GM19239 (cell line): ENCODE measurements at places on chromosomes 3 and 15.

GRCh38 chr15:33778852-33779251 is 189.4 kb upstream of the CHRM5 start:
- no peak for DNase-seq

DNA sequence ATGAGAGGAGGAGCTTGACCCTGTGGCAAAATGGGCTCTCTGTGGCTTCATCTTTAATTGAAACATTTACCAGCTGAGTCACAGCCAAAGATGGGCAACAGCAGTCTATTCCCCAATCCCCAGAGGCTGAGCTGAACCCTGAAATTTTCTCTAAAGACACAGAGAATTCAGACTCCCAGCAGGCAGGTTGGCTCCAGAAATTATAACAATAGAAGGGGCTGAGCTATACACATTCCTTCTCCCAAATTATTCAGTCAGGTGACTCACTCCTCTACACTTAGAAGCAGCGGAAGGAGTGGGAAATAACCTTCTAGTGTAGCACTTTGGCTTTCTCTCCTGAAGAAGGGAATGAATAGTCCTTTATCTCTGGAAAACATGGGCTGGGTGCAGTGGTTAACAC is 264.3 kb upstream of the ARHGEF26 start:
- DNase-seq = no peak

GRCh38 chr3:57128826-57129667 is 36.1 kb downstream of the IL17RD start:
- no peak for DNase-seq

DNA sequence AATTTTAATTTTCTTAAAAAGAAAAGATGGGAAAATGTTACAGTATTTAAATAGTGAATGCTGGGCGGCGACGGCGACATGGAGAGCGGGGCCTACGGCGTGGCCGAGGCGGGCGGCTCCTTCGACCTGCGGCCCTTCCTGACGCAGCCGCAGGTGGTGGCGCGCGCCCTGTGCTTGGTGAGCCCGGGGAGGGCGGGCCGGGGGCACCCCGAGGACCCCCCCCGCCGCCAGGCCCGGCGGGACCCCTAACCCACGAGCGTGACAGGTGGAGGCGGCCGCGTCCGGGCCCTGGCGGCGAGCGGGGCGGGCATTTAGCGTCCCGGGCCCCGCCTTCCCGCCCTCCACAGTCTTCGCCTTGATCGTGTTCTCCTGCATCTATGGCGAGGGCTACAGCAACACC is 38.4 kb upstream of the GOLGA8J start:
- DNase-seq = no peak

- no peak for DNase-seq
Measured at GRCh38 chr3:46660543-46661523, 32.6 kb downstream of the ALS2CL start.

DNA sequence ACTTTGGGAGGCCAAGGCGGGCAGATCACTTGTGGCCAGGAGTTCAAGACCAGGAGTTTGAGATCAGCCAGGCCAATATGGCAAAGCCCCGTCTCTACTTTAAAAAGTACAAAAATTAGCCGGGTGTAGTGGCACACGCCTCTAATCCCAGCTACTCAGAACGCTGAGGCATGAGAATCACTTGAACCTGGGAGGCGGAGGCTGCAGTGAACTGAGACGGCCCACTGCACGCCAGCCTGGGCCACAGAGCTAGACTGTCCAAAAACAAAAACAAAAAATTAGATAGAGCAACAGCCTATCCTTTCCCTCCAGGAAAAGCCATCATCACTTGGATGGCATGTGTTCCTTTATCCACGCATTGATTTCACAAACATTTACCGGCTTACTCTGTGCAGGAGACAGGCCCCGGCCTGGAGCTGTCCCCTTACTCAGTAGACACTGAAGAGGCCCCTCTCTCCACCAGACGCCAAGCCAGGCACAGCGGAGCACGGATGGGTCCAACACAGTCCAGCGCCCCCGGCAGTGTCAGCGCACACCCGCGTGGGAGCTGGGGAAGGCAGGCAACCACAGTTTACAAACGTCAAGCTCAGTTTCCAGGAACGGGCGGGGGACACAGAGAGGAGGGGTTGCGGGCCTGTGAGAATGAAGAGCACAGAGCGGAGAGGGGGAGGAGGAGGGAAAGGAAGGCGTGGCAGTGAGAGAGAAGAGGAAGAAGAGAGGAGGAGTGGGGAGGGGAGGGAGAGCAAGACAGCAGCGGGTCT is 3.1 kb downstream of the GP5 start:
- DNase-seq = no peak

GRCh38 chr3:14424711-14425580 is 22.5 kb downstream of the SLC6A6 start:
- DNase-seq = no peak

- no peak for DNase-seq
Measured at GRCh38 chr15:60858511-60859070, 370.5 kb downstream of the RORA start.

- DNase-seq = no peak
Measured at GRCh38 chr15:80609512-80609946, 85.6 kb upstream of the ABHD17C start.

DNA sequence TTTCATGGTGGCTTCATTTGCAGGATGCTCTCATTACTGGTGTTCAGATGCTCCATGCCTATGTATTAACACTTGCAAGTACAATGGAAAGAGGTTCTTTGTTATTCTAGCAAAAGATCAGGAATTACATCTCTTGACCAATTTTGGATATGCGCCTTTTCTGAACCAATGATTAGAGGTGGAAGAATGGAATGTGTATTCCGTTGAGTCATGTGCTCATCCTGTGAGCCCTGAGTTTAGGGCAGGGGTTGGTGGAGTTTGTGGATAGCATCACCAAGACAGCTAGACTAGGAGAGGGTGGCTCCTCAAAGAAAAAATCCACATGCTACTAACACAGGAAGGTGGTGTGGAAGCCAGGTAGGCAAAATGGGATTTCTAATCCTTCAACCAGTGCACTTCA is 80.7 kb upstream of the SLC25A26 start:
- DNase-seq = no peak

DNA sequence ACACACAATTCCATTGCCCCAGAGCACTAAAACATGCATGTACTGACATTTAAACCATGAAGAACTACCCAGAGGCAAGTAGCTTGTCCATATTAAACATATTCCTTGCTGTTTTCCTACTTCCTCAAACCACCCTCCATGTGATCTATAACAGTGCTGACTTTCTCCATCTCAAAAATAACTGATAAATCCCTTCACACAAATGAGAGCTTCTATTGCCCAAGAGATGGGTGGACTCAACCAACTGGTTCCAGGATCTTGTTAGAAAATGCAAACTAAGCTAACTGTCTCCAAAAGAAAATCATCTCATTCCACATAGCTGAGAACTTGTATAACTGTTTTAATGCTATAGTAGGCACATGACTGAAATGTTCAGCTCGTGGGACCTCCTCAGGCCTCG is 29.6 kb downstream of the DCLK3 start:
- DNase-seq = no peak

- no peak for DNase-seq
Measured at GRCh38 chr3:95184038-95184437, 1121.2 kb downstream of the NSUN3 start.

DNA sequence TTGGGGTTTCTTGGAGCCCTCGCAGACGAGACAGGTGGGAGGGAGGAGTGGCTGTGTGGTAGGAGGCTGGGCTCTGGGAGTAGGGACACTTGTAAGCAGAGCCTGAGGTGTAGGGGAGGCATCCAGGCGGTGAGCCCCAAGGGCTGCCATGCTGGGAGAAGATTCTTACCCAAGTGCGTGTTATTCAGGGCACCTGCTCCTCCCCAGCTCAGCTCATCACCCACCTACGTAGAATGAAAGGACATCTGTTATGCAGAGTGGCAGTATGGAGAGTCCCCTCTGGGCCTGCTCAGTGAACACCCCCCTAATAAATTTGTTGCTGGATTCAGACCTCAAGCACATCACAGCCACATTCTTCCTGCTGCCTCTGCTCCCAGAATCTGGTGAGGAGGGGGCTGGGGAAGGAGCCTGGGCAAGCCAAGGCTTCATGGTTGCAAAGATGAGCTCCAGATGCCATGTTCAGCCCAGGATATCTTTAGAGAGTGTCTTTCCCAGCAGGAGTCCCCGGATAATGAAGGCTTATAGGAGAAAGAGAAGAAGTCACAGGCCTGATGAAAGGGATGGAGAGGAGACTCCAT is 261.8 kb downstream of the EPHB1 start:
- no peak for DNase-seq

- DNase-seq = no peak
Measured at GRCh38 chr15:62933386-62933785, 109.2 kb upstream of the TPM1 start.

DNA sequence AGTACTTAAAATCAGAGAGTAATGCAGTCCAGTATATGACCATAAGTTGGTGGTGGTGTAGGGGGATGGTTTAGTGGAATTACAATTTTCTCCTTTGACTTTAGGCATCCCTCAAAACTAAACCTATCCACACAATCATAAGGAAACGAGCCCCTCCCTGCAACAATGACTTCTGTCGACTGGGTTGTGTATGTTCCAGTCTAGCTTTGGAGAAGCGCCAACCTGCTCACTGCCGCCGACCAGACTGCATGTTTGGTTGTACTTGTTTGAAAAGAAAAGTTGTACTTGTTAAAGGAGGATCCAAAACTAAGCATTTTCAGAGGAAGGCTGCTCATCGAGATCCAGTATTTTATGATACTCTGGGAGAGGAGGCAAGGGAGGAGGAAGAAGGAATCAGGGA is 52.8 kb downstream of the MGA start:
- DNase-seq = no peak

DNA sequence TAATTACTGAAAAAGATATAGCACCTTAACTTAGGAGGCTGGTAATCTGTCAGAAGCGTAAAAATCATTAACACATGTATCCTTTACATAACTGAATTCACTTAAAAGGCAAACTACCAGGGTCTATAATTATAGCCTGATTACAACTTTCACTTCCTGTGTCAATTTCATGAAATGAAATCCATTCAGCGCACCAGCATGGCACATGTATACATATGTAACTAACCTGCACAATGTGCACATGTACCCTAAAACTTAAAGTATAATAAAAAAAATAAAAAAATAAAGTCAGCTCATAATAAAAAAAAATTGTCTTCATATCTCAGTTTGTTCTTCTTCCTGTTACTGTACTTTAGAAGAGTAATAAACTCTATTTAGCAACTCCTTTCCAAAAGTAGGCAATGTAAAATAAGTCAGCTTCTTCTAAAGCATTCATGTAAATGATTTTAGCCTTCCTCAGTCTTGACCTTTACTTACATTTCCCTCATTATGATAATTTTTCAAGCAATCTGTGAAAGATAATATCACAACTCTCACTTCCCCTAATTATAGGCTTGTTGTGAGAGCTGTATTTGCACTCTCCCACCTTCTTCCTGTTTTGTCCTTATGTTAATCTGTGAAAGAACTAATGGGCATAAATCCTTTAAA is 50.1 kb downstream of the KBTBD8 start:
- peak; percentile 14 for DNase-seq

GRCh38 chr15:77944002-77944867 is 133.3 kb downstream of the TBC1D2B start:
- DNase-seq = peak; percentile 44

- DNase-seq = no peak
Measured at GRCh38 chr3:167913219-167913835, 177.8 kb downstream of the SERPINI1 start.

DNA sequence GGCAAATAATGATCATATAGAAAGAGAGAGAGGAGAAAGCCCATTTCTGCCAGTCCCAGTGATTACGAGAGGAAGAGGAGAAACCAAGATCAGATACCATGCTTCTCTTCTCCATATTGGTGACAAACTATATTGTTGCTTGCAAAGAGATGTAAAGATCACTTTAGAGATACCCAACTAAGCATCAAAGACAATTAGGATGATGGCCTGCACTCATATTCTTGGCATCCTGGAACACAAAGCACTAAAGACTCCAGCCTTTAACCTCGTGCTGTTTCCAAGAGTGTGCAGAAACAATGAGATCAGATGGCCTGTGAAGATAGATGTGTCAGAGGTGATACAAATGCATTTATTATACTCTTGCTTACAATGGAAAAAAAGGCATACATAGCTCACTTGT is 170.7 kb upstream of the TP63 start:
- DNase-seq = no peak

DNA sequence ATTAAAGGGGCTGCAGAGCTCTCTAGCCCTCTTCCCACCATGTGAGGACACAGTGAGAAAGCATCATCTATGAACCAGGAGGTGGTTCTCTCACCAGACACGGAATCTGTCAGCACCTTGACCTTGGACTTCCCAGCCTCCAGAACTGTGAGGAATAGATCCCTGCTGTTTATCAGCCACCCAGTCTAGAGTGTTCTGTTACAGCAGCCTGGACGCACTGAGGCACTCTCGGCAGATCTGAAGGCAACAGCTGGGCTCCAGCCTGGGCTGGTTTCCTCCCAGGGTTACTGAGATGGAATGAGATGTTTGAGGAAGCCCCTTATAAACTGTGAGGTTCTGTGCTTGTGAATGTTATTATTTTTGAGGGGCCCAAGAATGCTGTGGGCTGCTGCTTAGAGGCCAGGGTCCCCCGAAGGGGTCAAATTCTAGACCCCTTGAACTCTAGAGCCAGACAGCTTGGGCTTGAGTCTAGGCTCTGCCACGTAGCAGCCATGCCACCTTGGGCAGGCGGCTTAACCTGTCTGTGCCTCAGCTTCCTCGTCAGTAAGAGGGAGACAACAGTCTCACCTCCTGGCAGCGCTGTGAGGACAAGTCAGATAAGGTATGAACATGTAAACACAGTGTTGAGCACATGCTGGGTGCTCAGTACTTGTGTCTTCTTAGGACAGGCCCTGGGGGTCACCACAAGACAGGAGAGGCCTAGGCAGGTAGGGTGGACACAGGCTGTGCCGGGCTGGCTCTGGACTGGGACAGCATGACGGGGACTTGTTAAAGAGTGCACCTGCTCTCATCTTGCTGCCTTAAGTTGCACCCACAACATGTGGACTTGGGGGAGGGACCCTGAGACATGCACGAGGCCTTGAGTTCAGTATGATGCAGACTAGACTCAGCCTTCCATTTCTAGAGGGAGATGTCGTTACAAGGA is 49.2 kb downstream of the MGLL start:
- DNase-seq = no peak

DNA sequence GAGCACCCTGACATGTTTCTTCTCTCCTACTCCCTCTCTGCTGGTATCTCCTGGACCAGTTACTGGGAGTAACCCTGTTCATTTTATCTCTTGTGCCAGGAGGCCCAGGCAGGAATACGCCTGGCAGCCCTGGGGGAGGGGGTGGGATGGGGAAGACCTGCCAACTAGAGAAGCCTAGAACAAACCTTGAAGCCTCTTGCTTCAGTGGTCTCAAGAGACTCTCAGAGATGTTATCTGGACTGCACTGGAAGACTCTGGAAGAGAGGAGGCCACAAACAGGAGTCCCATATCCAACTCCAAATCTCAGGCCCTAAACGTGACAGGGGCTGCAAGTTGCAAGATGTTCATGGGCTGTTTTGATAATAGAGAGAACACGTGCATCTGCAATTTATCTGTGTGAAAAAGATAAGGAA is at the start of gene EPB42:
Gene EPB42, minus strand, starts transcription at position 28 of the 413 bp plus-strand sequence. CDS start 193 bp downstream, outside the sequence.
- DNase-seq = no peak
